Activated CD4-positive, alpha-beta T cell treated with anti-CD3 and anti-CD28 coated beads, Interleukin-2, amount 10 ng/mL, durations not matched to agents 24 days and 14 days (primary cell): ENCODE measurements at places on chromosomes 5 and 9. TPM values are rescaled to one million over a fixed set of nuclear protein-coding genes. Genes with fewer than 3 reads are reported as not detected.

The REEP2 gene
- 3.5 and 4.6 TPM in 2 replicates for total RNA-seq

The PLAA gene
- 45.7 and 47.0 TPM in 2 replicates for total RNA-seq

The KIF2A gene
- 238 and 244 TPM in 2 replicates for total RNA-seq

The ANKRD18B gene
- 0.65 and 1.1 TPM in 2 replicates for total RNA-seq

DNA sequence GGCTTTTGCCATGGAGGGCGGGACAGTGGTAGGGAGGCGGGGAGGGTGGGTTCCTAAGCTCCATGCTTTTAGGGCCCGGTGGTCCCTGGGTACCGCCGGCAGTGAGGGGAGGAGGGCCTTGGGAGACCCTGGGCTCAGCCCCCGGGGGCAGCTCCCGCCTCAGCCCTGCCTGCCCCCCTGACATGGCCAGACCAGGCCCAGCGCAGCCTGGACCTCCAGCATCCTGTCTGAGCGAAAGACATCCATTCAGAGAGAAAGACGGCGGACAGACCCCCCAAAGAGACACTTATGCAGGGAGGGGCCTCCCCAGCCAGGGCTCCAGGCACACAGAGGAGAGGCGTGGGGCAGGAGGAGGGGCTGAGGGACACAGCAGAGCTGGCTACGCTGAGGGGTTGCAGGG is 45.3 kb downstream of the KCNT1 start:
- no peak overlapping the region for H3K27ac ChIP-seq
- H3K36me3 ChIP-seq = no peaks in the 10 kb centered on the region

GRCh38 chr9:76181020-76181641 is 213.1 kb downstream of the RFK start:
- no peaks in the 10 kb centered on the region for H3K27me3 ChIP-seq
- no peak overlapping the region for H3K4me3 ChIP-seq
- H3K36me3 ChIP-seq = peaks cover 14% of the 10 kb centered on the region
- peak overlapping the region; percentile 69 for H3K27ac ChIP-seq
- peaks cover 22% of the 10 kb centered on the region for H3K4me1 ChIP-seq
